ENCODE measurements at places on chromosomes 1 and 21.
A peak's percentile ranks its signal among the peaks of the same experiment; 100 is the strongest.

- no peak for DNase-seq
Measured at GRCh38 chr1:241918879-241919278, 38.7 kb upstream of the BECN2 start.

DNA sequence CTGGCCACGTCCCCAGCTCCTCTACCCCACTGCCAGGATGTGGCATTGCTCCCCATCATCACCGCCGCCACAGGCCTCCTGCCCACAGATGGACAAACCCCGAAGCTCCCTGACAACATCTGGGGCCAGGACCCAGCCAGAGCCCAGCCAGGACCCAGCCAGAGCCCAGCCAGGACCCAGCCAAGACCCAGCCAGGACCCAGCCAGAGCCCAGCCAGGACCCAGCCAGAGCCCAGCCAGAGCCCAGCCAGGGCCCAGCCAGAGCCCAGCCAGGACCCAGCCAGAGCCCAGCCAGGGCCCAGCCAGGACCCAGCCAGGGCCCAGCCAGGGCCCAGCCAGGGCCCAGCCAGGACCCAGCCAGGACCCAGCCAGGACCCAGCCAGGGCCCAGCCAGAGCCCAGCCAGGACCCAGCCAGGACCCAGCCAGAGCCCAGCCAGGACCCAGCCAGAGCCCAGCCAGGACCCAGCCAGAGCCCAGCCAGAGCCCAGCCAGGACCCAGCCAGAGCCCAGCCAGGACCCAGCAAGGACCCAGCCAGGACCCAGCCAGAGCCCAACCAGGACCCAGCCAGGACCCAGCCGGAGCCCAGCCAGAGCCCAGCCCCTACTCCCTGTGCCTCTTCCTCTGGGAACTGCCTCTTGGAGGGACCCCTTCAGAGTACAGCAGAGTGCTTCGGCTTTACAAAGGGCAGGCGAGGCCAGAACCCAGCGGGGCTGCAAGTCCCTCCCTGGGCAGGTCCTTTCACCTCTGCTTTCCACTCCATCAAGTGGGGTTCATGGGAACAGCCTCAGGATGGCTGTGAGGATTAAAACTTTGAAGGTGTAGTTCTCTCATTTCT is 43.7 kb downstream of the DISP3 start:
- no peak for DNase-seq

- DNase-seq: no peak
Measured at GRCh38 chr1:223123011-223123610, 19.9 kb downstream of the TLR5 start.

DNA sequence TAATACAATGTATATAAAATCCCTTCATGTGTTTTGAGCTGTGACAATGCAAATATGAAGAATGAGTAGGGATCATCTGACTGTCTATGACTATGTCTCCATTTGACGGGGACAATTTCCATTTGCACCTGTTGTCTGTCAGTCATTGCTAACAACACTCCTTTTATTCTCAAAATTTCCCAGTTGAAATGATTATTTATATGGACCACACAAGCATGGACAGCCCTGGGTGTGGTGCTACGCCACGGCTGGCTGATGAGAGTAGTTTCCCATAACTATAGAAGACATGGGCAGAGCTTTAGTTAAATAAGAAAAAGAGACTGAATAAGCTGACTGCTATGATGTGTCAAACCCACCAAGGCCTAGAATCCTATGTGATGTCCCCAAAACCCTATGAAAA is 135.8 kb downstream of the MAP3K21 start:
- DNase-seq: no peak

GRCh38 chr1:165356876-165357275 is 361 bp upstream of the LMX1A start:
- peak; percentile 38 for DNase-seq

DNA sequence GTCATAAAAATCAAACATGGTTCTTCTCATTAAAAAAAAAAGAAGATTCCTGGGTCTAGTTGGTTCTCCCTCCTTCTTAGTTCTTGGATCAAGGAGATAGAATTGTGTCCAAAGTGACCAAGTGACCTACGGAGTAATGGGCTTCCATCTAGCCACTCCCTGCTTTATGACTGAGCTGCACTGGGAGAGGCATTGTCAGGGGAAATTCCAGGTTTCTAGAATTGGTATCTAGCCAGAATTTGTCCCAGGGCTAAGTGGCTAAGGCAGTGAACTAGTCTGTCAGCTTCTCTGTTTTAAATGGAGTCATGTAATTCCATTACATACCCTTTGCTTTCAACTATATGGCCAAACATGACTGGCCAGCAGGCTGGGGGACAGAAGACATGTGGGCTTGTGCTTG is 40.1 kb upstream of the ERG start:
- no peak for DNase-seq

GRCh38 chr21:45388011-45388521 is 16.9 kb upstream of the COL18A1 start:
- no peak for DNase-seq

GRCh38 chr1:165367375-165367993 is 11.0 kb upstream of the LMX1A start:
- DNase-seq: peak; percentile 63

- no peak for DNase-seq
Measured at GRCh38 chr21:28426545-28426944, 566.1 kb downstream of the LTN1 start.

GRCh38 chr21:33278721-33279120 is 12.6 kb downstream of the IL10RB start:
- no peak for DNase-seq

DNA sequence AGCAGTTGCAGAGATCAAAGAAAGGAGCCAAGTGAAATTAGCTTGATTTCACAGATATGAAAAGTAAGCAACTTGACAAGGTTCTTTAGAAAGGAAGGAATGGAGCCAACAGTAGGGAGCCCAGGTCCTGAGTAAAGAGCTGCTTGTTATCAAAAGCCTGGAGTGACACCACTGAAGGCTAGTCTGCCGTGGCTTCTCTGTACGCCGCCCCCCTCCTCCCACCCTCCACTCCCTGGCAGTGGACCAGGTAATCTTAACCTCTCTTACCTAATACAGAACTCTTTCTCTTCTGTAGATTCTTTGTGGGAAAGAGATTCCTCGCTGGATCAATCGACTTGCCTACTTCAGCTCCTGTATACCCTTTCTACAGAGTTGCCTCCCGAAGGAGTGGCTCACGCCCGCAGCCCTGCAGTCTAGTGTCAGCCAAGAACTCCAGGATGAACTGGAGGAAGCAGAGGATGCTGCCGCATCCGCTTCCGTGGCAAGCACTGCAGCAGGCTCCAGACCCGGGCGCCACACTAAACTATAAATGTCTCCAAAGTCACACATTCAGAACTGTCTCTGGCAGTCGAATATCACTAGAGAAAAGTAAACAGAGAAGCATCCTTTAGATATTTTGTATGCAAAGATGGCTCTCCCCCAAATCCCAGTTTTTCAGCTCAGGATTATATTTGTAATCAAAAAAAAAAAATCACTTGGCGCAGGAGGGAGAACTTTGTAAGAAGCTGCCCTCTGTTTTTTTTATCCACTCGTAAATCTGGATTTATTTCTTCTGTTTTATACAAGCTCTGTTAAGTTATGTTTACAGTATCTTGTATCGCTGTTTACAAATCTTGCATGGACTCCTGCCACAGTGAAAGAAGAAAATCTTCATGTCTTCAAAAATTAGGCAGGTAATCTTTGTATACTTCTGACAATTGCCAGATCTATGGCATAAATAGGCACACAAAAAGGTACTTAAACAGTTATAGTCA is 52.6 kb downstream of the DESI2 start:
- DNase-seq: no peak
